HCT116 (cell line): ENCODE measurements at places on chromosomes 3 and 15.

DNA sequence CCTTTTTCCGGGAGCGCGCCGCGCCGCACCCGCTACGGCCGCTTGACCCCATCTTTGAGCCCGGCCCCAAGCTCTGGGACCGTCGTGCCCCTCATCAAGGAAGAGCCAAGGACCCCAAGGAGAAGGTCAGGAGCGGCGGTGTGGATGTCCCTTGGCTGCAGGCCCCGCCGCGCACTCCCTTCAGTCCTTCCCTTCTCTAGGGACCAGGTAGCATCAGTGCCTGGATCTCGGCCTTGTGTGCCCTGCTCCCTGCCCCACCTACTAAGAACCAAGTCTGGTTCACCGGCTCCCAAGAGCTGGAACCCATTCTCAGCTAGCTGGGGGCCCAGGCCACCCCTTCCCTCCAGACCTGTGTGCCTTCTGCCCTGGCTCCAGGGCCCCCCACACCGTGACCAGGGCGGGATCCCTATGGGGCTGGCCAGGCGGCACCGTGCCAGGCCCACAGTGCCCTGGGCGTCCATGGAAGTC, 69.3 kb upstream of the CGNL1 start:
- DNase-seq: no peak

- DNase-seq: no peak
These were observed 378.1 kb downstream of the TIGIT start for GRCh38 chr3:114671741-114672510.

DNA sequence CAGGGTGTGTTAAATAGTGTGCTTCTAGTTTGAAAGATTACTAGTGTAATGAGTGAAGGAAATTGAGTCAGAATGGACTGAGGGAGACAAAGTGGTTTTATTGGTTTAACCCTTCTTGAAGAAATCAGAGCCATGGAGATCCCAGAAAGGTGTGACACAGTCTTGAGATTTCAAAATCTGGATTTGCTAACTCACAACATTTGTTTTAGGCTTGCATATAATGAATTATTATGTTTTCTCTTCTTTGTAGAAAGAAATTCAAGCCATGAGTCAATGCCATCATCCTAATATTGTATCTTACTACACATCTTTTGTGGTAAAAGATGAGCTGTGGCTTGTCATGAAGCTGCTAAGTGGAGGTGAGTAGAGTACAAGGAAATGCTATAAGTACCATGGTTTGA, 25.1 kb downstream of the OXSR1 start:
- no peak for DNase-seq

- DNase-seq: peak; percentile 1
These were observed 1.1 kb downstream of the SSR3 start for GRCh38 chr3:156553705-156554356.

- DNase-seq: no peak
These were observed 1.9 kb downstream of the KLHDC8B start for GRCh38 chr3:49173116-49173791.

DNA sequence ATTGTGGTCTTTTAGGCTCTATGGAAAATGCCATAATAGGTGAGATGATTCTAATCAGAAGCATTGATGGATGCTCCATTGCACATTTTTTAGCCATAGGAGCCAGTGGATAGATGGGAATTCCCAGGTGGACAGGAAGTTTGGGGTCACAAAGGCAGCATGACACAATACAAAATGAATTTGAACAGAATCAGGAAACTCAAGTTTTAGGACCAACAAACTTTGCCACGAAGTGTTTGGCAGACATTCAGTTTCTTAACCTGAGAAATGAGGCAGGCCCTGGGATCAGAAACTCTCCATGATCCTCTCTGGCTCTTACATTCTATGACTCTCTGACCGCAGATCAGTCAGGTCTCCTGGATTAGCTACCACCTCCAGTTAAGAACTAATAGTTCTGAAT, 275.4 kb downstream of the TIGIT start:
- no peak for DNase-seq

GRCh38 chr3:178079966-178080365, 456.3 kb upstream of the KCNMB2 start:
- no peak for DNase-seq

DNA sequence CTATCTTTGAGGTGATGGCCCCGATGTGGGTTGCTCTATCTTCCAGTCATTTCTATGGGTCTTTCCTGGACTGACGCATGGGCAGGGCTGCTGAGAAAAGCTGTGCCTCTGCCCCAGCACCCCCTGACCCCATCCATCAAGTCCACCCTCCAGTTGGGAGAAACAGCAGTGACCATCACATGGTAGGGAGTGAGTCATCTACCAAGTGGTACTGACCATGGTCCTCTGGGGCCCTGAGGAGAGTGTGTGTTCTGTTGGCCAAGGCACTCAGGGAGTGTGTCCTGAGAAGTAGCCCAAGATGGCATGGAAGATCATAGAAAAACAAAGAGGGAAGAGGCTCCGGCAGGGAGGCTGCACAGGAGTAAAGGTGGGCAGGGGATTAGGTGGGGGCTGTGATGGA, 1.6 kb upstream of the DNAH1 start:
- no peak for DNase-seq

GRCh38 chr15:82307714-82308081, 41.6 kb downstream of the GOLGA6L10 start:
- DNase-seq: no peak
